Stimulated activated CD8-positive, alpha-beta memory T cell treated with anti-CD3 and anti-CD28 coated beads, Interleukin-4, amount 100 ng/mL, for 1 hour (primary cell): ENCODE measurements at places on chromosomes 3 and 15.

GRCh38 chr15:49383266-49383665 is 39.8 kb upstream of the FGF7 start:
- DNase-seq = no peak

GRCh38 chr3:40304352-40304751 is 5.2 kb upstream of the EIF1B start:
- DNase-seq = no peak

GRCh38 chr3:142981108-142981507 is 17.6 kb upstream of the PAQR9 start:
- DNase-seq = no peak

- DNase-seq = no peak
These were observed 87.8 kb upstream of the CTDSPL start for GRCh38 chr3:37773911-37774310.

DNA sequence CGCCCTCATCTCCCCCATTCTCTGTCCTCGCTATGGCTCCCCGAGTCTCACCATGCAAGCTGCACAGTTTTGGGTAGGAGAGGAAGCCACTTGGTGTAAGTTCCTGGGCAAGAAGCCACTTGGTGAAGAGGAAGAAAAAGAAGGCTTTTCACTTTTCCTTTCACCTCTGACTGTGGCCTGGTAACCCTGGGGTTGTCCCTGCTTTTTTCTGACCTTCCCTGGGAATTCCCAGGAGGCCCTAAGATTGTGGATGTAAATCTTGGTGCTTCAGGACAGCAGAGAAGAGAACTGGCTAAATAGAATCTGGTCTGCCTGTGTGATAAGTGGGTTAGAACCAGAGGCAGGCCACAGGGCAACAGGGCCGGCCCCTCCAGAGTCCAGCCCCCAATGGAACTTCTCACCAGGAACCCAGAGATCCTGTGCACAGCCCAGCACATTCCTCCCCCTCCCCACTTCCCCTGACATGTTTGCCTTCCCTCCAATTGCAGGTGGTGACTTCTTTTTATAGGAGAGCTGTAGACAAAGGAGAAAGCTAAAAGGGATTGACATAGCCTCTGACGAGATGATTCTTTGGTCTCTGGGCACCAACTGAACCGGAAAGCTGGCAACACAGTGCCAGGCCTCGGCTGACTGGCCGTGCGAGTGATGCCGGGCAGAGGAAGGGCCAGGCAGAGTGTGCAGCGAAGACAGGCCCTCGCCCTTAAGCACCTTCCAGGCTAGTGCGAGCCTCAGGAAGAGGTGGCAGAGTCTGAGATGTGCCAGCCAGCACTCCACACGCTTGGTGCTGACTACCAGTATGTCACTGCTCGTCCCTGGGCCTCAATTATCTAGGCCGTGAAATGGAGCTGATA is 19.4 kb upstream of the SKOR1 start:
- no peak for DNase-seq

DNA sequence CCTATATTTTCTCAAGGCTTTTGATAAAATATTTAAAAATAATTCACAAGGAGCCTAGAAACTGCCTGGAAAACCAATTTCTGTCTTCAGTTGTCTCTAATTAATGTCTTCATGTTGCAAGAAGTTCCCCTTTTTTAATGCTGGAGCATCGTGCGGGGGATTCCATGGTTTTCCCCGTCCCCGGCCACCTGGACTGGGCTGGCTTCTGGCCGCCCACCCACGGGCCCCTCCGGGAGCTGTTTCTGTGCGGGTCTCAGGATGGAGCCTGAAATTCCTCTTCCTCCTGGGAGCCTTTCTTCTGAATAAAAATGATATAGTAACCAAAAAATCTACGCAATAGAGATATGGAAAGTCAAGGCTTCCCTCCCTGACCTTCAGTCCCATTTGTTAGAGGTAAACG is 8.1 kb upstream of the LRRK1 start:
- no peak for DNase-seq

- no peak for DNase-seq
These were observed 40.1 kb upstream of the MUC13 start for GRCh38 chr3:124974691-124975090.

DNA sequence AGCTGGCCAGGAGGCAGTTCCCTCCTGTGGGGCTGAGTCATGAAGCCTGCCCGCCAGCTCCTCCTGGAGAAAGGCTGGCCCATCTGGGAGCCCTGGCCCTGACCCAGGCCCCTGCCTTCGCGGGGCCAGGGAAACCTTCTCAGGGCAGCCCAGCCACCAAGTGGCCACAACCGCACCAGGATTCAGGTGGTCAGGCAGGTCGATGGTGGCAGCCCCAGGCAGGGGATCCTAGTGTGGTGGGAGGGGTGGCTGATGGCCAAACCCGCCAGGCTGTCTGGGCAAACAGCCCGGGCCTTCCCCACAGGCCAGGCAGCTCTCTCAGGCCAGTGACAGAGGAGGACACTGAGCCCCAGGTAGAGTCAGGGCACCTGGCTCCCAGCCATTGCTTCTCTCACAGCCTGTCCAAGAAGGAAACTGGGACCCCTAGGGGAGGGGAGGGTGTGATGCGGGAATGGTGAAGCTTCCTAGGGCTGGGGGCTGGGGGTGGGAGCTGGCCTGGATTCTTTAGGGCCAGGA is 1.2 kb downstream of the TWF2 start:
- DNase-seq = no peak

DNA sequence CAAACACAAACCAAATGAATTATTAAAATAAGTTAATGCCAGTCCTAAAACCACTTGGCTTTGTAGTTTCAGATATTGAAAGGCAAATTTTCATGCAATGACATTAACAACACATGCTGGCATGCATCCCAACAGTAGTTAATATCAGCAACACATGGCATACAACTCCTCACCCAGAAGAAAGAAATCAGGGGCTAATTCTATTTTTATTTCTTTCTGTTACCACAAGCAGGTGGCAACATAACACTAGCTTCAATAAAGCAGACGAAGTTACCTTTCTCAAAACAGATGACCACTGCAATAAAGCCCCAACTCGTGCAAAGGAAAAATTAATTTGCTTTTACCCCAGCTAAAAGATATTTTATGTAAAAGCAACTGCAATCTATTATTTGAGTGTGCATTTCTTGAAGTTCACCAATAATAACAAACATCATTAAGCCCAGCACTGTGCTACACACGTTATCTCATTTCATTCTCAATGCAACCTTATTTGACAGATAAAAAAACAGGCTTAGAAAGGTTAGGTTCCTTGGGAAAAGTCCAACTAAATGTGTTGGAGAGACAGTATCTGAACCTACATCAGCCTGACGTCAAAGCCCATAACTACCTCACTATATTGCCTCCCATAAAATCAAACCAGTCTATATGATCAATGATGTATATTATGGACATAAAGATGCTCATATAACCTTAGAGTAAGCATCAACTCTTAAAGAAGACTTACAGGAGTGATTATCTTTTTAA is 2.8 kb downstream of the TOP2B start:
- DNase-seq = no peak

DNA sequence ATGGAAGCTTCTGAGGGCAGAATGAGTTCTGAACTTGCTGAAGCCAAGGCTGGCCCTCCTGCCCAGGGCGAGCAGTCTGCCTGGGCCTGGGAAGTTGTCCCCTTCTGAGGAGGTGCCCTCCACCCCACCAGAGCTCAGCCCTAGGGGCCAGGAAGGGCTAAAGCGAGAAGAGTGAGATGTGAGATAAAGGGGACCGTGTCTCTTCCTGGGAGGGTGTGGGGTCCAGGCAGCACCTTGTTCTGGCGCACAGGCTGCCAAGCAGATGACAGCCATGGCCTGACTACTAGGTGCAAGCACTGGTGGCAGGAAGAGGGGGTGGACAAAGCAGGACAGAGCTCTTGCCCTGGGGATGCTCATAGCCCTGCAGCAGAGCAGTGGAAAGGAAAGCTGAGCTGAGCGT is 3.7 kb downstream of the PAK6 start:
- DNase-seq = no peak

DNA sequence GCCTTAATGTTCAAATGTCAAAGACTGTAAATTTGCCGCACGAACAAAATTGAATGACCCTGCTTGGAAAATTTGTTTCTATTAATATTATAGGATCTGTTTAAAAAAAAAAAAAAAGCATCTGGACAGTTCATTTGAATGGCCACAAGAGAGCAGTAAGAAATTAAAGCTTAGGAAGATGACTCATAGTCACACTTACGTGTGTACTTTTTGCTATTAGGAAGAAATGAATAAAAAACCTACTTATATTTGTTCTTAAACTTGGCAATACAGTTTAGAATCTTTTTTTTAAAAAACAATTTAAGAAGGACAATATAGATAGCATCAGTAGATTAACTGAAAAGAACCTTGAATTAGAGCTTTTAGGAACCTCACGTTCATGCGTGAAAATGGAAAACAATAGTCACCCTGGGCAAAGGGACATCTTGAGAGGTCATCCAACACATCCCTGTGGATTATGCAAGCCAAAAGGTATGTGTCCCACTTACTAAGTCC is 621.8 kb downstream of the MECOM start:
- DNase-seq = no peak

DNA sequence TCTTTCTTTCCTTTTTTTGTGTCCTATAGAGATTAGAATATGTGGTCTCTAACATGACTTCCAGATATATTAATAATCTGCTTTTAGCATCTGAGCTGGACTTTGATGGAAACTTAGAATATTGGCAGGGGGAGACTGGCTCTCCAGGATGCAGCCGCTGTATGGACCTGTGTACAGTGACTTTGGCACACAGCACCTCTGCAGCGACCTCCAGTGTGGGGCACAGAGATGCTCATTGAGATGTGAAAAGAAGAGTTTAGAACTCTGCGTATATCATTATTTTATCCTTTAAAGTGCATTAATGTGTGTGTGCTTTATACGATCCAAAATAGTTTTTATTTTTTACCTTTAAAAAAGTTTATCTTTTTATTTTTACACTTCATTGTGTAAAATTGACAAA is 18.3 kb downstream of the CFAP161 start:
- DNase-seq = no peak

GRCh38 chr3:18086078-18086477 is 339.1 kb downstream of the SATB1 start:
- DNase-seq = no peak

DNA sequence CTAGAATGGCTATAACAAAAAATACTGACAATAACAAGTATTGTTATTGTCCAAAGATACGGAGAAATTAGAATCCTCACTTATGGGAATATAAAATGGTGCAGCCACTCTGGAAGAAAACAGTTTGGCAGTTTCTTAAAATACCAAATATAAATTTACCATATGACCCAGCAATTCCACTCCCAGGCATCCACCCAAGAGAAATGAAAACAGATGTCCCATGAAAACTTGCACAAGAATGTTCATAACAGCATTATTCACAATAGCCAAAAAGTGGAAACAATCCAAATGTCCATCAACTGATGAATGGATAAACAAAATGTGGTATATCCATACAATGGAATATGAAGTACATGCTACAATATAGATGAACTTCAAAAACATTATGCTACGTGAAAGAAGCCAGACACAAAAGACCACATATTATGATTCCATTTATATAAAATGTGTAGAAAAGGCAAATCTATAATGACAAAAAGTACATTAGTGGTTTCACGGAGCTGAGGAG is 9.4 kb downstream of the AAGAB start:
- no peak for DNase-seq

DNA sequence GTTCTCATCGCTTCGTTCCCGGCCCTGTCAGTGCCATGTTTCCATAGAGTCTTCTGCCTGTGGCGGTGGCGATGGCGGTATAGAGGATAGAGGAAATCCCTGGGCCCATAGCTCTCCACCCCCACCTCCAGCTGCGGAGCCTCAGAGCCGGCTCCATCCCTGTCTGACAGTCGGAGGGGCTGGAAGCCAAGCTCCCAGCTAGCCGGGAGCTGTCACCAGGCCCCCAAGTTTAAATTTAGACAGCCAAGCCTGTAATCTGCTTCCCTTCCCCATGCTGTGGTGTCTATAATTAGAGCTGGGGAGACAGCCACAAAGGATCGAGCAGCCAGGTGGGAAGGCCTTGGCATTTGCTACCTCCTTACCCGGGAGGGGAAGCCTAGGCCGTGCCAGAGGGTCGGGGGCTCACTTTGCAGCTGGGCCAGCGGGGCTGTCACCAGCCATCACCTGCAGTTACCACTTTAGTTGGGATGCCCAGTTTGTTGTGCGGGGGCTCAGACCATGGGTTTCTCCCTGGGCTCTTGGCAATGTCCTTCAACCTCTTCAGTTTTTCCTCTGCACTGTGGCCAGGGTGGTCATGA is 56.3 kb upstream of the SEC13 start:
- no peak for DNase-seq

DNA sequence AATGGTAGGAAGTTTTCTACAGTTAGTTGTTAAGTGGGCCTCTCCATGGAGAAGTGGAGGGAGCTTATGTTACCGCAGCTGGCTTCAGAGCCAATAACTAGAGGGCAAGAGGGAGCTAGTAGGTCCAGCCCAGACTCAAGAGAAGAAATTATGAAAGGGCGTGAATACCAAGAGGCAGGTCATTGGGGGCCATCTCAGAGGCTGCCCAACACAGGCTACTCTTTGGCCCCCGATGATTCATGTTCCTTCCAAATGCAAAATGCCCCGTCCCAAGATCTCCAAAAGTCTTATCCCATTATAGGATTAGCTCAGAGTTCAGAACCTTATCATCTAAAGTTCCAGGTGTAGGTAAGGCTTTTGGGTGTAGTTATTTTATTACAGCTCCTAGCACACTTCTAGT is 94.5 kb downstream of the FNDC3B start:
- no peak for DNase-seq

DNA sequence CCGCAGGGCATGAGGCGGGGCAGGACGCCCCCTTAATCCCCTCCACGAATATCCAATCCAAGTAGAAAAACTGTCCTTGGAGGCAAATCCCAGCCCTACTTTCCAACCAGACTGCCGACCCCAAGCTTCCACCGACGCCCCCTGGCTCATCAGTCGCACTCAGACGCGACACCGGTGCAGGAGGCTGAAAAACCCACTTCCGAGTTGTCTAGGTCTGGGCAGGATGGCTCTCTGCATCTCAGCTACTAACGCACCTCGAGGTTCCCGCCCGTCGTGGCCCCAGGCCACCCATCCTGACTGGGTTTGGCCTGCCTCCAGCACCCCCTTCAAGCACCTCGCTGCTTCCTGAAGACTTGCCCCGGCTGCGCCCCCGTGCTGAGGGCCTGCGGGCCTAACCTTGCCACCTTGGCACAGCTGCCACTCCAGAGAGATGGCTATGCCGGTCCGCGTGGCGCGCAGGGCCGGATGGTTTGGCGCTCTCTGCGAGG is 15.5 kb downstream of the RGMA start:
- DNase-seq = no peak

DNA sequence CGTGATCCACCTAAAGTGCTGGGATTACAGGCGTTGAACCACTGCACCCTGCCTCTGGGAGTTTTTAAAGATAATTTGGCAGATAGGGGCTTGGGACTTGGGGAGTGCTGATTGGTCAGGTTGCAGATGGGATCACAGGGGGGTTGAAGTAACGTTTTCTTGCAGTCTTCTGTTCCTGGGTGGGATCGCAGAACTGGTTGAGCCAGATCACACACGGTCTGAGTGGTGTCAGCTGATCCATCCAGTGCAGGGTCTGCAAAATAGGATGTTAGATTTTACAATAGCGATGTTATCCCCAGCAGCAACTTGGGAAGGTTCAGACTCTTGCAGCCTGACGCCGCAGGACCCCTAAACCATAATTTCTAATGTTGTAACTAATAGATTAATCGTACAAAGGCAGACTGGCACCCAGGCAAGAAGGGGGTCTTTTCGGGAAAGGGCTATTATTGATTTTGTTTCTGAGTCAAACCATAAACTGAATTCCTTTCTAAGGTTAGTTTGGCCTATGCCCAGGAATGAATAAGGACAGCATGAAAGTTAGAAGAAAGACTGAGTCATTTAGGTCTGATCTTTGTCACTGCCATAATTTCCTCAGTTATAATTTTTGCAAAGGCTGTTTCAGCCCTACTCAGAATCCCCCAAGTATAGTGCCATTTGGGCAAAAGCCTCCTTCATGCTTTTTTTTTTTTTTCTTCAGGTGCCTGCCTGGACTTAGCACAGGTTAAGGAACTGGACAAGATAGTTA is 1.5 kb upstream of the CA12 start:
- DNase-seq = no peak
